ENCODE measurements at places on chromosomes 7 and 10.

DNA sequence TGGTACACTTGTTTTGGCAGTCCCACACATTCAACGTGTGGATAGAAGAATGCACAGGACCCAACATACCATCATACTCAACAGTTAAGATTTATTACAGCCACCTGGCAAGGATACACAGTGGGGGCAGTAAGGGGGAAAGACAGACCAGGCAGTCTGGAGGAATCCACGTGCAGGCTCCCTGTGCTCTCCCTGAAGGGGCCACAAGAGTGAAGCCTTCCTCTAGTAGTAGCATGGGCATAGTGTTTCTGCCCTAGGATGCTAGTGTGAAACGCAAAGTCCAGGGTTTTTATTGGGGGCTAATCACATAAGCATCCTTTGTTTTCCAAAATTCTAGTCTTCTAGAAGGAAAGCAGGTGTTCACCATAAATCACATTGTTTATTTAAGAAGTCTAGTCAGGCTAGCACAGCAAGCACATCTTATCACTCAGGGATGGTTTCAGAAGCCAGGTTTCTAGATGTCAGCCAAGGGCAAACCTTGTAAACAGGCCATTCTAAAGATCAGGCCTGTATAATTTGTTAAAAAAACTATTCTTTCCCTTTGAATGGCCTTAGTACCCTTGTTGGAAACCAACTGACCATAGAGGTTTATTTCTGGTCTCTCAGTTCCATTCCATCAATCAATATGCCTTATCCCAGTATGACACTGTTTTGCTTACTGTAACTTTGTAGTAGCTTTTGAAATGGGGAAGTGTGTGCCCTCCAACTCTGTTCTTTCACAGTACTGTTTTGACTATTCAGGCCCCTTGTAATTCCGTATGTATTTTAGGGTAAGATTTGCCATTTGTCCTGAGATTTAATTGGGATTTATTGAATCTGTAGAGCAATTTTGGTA, 12.4 kb upstream of the TFAM start:
- DNase-seq: no peak

DNA sequence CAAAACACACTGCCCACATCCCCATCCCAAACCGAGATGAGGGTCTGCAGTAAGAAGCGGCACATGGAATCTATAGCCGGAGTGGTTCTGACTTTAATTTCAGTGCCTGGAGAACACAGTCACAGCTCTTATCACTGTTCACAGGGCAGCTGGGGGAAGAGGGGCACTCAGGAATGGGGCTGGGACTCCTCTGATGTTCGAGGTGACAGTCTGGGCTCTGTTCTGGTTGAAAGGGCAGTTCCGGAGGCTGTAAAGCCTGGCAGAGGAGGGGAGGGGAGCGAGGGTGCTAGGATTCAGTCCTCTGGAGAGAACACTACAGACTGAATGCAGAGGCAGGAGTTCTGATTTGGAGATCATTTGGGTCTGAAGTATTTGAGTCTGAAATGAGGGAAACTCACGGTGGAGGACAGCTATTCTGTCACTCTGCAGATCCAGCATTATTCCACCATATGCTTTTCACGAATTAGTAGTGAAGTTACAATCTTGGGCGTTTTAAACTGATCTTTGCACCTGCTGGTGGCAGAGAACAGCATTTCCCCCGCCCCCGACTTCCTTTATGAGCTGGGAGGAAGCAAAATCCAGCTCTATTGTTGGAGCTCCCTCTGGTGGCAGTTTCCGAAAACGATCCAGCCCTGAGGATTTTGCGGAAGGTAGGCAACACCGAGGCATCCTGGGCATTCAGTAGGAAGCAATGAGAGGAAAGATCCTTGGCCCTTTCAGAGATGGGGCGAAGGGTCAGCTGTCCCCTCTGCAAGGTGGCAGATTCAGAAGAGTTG, 22.7 kb upstream of the KCNK18 start:
- DNase-seq: peak; percentile 80

- no peak for DNase-seq
Observed at GRCh38 chr7:135317676-135318325, 84.2 kb downstream of the STRA8 start.

GRCh38 chr7:120207037-120207436, 65.9 kb upstream of the KCND2 start:
- no peak for DNase-seq

- no peak for DNase-seq
Observed at GRCh38 chr10:131944976-131945695, 36.6 kb downstream of the BNIP3 start.

- DNase-seq: no peak
Observed at GRCh38 chr10:72108830-72109635, 20.7 kb upstream of the SPOCK2 start.

GRCh38 chr7:26560526-26561256, 269.0 kb downstream of the SNX10 start:
- no peak for DNase-seq

DNA sequence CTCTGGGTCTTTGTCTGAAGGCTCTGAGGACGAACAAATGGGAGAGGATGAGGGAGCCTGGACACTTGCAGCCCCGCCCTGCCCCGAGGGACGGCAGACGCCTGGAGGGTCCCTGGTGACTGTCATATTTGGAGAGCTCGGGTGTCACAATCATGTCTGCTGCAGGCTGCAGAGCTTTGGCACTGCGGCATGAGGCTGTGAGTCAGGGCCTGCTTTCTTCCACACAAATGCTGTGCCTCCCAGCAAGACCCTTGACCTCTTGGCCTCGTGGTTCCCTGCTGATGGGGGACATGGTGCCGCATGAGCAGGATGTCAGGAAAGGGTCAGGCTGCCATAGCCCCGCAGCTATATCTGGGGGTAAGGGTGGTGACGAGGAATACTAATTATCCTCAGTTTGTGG, 64.9 kb upstream of the PPIF start:
- no peak for DNase-seq

DNA sequence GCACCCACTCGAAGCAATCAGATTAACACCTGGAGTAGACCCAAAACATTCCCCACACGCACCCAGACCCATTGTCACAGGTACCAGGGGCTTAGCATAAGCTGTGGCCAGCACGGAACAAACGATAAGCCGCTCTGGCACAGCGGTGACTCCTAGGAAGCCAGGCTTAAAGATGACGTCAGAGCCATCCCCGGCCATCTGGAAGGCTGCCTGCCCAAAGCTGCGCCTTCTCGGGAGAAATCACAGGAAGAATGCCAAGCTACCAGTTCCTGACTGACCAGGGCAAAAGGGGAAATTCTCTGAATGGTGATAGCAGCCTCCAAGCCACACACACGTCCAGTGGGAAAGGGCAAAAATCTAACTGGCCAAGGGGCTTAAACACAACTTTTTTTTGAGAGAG, 13.0 kb upstream of the WIPI2 start:
- DNase-seq: no peak

DNA sequence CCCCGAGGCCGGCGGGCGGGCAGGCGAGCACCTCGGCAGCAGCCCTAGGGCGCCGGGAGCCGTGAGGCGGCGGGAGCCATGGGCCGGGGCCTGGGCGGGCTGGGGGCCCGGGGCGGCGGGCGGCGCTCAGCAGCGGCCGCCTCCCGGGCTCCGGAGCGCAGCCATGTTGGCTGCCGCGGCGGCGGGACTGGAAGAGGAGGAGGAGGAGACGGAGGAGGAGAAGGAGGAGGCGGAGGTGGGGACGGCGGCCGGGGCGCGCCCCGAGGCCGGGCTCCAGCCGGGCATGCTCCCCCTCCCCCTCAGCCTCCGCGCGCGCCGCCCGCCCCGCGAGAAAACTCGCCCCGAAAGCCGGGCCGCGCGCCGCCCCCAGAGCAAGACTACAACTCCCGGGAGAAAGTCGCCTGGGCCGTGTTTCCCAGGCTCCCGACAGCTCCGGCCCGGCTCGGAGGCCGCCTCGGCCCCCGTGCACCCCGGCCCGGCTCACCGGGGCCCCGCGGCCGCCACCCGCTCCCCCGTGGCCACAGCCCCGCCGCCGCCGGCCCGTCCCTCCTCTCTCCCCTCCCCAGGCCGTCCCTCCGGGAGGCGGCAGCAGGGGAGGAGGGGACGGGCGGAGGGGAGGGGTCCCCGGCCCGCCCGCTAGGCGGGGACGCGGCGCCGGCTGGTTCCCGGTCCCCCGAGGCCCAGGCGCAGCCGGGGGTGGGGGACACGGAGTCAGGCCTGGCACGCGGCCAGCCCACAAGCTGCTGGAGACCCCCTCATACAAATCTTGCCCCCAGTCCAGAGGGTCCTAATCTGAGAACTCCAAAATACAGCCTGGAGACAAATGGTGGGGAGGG, at the start of gene DLG5:
DLG5 (minus strand) TSS at position 190 of the 836 bp plus-strand sequence. CDS start 235 bp downstream, outside the sequence.
- no peak for DNase-seq

DNA sequence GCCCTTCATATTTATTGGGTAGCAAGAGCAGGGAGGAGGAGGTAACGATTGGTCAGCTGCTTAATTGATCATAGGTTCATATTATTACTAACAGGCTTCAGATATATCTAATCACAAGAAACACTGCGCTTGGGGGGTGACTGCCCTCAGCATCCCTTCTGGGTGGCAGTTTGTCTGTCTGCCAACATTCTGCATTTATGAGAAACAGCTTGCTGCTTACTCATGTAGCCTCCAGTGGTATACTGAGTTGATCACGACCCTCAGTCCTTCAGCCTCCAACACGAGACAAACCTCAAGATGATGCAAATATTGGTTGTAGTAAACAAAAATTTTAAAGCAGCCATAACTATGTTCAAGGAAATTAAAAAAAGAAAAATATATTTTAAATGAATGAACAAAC, 657.8 kb upstream of the PHF14 start:
- no peak for DNase-seq

GRCh38 chr10:98035599-98035998, 5.2 kb upstream of the CRTAC1 start:
- no peak for DNase-seq

- no peak for DNase-seq
Observed at GRCh38 chr7:16295558-16295957, 125.8 kb downstream of the CRPPA start.

GRCh38 chr10:114932945-114933344, 5.0 kb upstream of the TRUB1 start:
- DNase-seq: no peak

DNA sequence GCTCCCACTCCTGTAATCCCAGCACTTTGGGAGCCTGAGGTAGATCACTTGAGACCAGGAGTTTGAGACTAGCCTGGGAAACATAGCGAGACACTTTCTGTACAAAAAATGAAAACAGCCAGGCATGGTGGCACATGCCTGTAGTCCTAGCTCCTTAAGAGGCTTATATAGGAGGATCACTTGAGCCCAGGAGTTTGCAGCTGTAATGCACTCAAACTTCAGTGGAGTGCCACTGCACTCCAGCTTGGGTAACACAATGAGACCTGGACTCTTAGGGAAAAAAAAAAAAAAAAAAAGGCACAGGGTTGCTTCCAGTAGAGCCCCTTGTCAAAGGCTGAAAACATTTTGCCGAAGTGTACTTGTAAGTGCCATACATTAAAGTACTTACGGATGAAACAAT, 195.3 kb downstream of the PHTF2 start:
- no peak for DNase-seq

DNA sequence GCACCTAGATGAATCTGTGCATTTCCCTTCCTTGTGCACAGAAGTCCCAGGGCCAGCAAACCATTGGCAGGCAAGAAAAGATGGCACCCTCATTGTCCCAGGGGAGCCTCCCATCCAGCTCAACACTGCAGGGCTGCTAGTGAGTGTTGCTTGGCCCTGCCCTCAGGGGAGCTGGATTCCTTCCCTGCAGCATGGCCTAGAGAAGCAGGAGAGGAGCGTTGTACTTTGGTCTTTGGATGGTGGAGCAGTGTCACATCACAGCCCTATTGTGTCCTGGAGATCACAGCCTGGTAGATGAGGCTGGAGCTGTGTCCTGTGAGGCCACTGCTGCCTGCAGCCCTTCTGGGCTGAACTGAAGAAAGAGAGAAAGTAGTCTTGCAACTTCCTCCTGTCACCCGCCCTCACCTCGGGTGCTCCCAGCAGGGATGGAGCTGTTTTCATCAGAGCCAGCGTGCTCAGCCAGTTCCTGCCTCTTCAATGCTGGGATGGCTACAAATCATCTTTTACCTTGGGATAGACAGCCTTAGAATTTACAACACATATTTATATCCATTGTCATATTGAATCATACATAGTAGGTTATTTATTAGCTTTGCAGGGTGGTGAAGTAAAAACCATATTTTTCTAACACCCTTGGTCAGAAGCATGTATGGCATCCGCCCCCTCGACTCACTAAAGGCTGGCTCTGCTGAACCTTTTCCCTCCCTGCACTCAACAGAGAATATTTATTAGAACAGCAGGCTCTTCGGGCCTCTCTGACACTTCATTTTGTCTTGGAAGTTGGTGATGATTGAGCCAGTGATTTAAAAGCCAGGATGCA, 43.1 kb upstream of the FAM180A start:
- no peak for DNase-seq

DNA sequence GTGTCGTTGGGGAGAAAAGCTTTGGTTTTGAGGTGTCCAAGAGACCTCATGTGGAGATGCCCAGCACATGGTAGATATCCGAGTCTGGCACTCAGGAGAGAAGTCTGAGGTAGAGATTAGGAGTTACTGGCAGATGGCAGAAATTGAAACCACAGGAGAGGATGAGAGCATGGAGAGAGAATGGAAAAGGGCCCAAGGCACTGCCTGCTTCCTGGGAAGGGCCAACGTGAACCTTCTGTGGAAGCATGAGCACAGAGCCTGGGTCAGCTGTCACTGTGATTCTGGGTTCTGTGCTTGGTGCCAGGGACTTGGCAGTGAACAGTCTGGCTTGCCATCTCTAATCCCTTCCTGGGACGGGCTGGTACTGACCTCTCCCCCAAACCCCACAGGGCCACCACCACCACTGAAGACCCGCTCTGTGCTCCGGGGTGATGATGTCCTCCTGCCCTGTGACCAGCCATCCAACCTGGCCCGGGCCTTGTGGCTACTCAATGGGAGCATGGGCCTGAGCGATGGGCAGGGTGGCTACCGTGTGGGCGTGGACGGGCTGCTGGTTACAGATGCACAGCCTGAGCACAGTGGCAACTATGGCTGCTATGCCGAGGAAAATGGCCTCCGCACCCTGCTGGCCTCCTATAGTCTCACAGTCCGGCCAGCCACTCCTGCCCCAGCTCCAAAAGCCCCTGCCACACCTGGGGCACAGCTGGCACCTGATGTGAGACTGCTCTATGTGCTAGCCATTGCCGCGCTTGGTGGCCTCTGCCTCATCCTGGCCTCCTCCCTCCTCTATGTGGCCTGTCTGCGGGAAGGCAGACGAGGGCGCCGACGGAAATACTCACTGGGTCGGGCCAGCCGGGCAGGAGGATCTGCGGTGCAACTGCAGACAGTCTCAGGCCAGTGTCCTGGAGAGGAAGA, 4.1 kb downstream of the MRPL43 start:
- DNase-seq: no peak

DNA sequence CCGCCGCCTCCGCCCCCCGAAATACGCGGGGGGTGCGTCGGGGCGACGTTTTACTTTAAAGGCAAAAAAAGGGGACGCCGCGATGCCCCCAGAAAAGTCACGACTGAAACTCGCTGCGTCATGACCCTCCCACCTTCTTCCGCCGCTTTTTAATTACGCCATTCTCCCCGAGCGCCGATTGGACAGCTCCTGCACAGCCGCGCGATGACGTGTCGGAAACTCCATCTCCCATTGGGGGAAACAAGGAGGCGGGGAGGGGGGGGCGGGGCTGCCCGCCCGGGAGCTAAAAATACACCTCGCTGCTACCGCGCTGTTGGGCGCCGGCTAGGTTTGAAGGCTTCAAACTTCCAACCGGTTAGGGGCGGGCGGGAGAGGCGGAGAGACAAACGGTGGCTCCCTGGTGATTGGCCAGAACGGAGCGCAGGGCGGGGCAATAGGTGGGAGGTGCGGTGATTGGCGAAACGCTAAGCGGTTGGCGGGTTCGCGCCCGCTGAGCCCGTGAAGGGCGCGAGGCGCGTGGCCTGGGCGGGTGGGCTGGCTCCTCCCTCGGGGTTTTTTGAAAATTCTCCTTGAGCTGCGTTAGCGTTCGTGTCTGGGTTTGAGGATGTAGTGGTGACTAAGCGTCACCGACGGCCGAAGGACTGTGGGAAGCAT, at the start of gene RHEB:
RHEB (minus strand) TSS at position 131 of the 654 bp plus-strand sequence. CDS start 384 bp downstream, outside the sequence.
- DNase-seq: peak; percentile 97
